ENCODE measurements at places on chromosomes 3 and 15. TPM values are rescaled to one million over a fixed set of nuclear protein-coding genes. Genes with fewer than 3 reads are reported as not detected.

GRCh38 chr15:42094512-42094963 is at the start of gene PLA2G4D:
Gene PLA2G4D (minus strand): TSS chr15:42094562. CDS start chr15:42094459, 103 bp downstream.
- no peak for DNase-seq

GRCh38 chr3:101995371-101996046 is 146.2 kb downstream of the NFKBIZ start:
- no peak for DNase-seq

- DNase-seq: peak; percentile 19
Observed at GRCh38 chr3:123258811-123259420, 57.2 kb downstream of the SEC22A start.

Gene RYR3
- 62.5 TPM for total RNA-seq
